NCI-H146 (cell line): ENCODE measurements at places on chromosomes 2 and 18.

DNA sequence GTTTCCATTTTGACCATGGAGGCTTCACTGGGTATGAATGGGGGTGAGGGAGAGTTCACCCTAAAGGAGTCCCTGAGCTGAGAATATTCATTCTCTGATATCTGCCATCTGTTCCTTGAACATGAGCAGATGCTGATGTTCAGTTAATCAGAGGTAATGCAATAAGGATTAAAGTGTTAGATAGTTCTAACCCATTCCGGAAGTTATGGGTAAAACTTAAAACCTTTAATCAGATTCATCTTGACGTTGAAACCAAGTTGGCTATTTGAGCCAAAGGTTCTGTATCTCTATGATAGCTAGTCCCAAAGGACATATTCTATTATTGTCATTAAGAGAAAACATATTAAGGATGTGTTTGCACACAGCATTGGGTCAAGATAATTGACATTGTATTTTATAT is 268.9 kb downstream of the PLCL1 start:
- DNase-seq, result no peak

- no peak for DNase-seq
Measured at GRCh38 chr2:161582386-161582785, 41.8 kb upstream of the SLC4A10 start.

GRCh38 chr2:143575340-143575739 is 446.1 kb downstream of the ARHGAP15 start:
- DNase-seq, result no peak

DNA sequence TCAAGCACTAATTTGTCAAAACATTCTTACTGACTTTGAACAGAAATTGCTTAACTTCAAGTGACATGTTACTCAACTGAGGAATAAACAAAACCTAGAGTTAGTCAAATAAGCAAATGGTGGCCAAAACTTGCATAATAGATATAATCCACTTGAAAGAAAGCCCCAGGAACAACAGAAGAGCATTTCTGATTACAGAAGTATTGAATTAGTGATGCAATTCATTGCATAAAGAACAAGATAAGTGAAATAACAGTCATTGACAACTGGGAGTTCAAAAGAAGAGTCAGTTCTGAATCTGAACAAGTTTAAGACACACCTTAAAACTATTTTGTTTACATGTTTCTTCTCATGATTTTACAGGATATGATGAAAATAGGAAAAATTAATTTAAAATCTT is 30.8 kb downstream of the COBLL1 start:
- DNase-seq, result no peak

- no peak for DNase-seq
Measured at GRCh38 chr18:77067291-77068061, 65.1 kb downstream of the MBP start.

DNA sequence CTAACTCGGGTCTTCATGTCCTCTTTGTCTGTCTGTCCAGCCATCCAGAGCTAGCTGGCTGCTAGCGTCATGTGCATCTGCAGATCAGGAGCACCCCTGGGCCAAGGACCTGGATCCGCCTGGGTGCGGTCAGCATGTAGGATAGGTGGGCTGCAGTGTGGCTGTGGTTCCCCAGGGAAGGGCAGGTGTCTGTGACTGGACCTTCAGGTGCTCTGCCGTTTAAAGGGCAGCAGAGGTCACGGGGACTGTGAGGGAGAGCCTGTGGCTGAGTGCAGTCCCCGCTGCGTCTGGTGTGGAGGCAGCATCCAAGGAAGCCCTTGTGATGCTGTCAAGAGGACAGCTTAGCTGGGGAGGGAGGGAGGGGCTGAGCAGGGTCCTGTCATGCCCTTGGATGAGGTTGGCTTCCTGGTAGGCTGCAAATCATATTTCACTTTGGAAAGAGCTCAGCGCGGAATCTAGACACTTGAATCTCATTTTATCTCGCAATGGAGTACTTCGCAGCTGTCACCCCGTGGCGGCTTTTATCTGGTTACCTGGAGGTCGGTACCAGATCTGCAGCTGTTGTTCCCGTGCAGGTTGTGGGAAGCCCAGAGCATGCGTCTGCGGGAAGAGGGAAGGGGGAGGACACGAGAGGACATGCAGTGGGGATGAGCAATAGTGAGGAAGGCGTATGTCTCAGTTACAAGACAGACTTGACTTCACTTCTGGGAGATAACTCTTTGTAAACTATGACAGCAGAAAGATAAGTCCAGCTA is 5.9 kb upstream of the RALB start:
- peak; percentile 62 for DNase-seq

- DNase-seq, result no peak
Measured at GRCh38 chr2:29317077-29317517, 201.9 kb downstream of the CLIP4 start.
